ENCODE measurements at places on chromosomes 2 and 18. TPM values are rescaled to one million over a fixed set of nuclear protein-coding genes. Genes with fewer than 3 reads are reported as not detected.

GRCh38 chr2:109645412-109646184 is 31.4 kb downstream of the SOWAHC start:
- no peak overlapping the region for H3K4me3 ChIP-seq
- H3K27ac ChIP-seq, result no peak overlapping the region
- H3K36me3 ChIP-seq, result no peaks in the 10 kb centered on the region
- peaks cover 8% of the 10 kb centered on the region for H3K4me1 ChIP-seq

GRCh38 chr2:173271825-173272224 is 82.8 kb upstream of the CDCA7 start:
- no peak for DNase-seq
- H3K27me3 ChIP-seq, result no peaks in the 10 kb centered on the region
- no peaks in the 10 kb centered on the region for H3K4me1 ChIP-seq
- H3K27ac ChIP-seq, result no peak overlapping the region

Gene PROM2
- 0.68 TPM for total RNA-seq

GRCh38 chr2:237178396-237178795 is 92.7 kb downstream of the COPS8 start:
- no peaks in the 10 kb centered on the region for H3K27me3 ChIP-seq
- peaks cover 70% of the 10 kb centered on the region for H3K4me1 ChIP-seq
- peaks cover 10% of the 10 kb centered on the region for H3K36me3 ChIP-seq
- H3K4me3 ChIP-seq, result peak overlapping the region; percentile 55
- peak overlapping the region; percentile 84 for H3K27ac ChIP-seq

- peak; percentile 16 for DNase-seq
- H3K27me3 ChIP-seq, result peaks cover 3% of the 10 kb centered on the region
- peak overlapping the region; percentile 98 for H3K27ac ChIP-seq
- H3K4me1 ChIP-seq, result peaks cover 36% of the 10 kb centered on the region
Observed at GRCh38 chr18:35344736-35345459, 678 bp upstream of the ZNF24 start.

Gene GAL3ST2
- total RNA-seq, result not detected

Gene VWC2L
- total RNA-seq, result not detected

Gene LRP2
- not detected for total RNA-seq

- DNase-seq, result peak; percentile 14
- no peak overlapping the region for H3K27ac ChIP-seq
- peaks cover 42% of the 10 kb centered on the region for H3K36me3 ChIP-seq
- no peak overlapping the region for H3K4me3 ChIP-seq
- H3K4me1 ChIP-seq, result no peaks in the 10 kb centered on the region
Observed at GRCh38 chr2:71348302-71348701, 16.7 kb downstream of the ZNF638 start.

DNA sequence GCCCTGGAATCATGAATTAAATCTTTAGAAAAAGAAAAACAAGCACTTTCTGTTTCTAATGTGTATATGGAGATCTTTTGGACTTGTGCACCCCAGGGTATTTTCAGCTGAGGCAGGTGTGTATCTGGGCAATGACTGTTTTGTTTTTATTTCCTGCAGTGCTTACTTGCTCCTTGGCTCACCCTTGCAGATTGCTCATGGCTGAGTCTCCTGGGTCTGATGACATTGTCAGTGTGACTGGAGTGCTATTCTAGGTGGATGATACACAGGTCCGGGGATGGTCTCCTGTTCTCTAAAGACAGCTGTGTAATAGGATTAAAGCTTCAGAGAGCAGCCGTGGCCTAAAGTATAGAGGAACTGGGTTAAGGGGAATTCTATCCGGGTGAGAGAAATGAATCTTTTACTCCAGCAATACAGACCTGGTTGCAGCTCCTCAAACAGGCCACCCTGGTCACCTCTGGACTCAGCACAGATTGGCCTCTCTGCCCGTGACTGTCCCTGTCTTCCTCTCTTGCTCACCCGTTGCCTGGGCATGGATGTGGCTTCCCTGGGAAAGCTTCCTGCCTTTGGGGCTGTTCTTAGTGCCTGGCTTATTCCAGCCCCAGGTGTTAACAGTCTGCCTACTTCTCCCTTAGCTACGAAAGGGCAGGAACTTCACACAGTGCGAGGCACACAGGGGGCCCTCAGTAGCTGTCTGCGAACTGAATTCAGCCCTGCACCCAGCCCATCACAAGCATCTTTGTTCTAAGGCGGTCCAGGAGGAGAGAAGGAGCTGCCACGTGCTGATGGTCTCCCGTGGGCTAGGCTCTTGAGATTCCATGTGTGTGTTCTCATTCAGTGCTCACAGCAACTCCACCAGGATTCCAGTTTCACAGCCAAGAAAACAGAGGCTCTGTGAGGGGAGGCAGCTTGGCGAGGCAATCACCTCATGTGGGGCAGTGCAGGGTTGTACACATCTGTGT is 84.3 kb downstream of the ACOXL start:
- H3K4me1 ChIP-seq, result peaks cover 4% of the 10 kb centered on the region
- H3K4me3 ChIP-seq, result no peak overlapping the region
- DNase-seq, result no peak
- no peak overlapping the region for H3K27ac ChIP-seq
- peaks cover 35% of the 10 kb centered on the region for H3K27me3 ChIP-seq

DNA sequence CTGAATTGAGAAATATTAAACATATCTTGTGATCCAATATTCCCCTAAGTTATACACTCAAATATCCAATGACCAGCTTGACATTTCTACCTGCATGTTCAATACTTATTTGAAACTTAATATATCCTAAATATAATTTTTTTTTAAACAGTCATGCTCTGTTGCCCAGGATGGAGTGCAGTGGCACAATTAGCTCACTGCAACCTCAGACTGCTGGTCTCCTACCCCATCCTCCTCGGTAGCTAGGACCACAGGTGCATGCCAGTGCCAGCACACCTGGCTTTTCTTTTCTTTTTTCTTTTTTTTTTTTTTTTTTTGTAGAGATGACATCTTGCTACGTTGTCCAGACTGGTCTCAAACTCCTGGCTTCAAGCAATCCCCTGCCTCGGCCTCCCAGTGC is 4.2 kb downstream of the KYNU start:
- no peak for DNase-seq
- H3K27ac ChIP-seq, result no peak overlapping the region
- no peak overlapping the region for H3K4me3 ChIP-seq
- H3K27me3 ChIP-seq, result no peaks in the 10 kb centered on the region
- H3K36me3 ChIP-seq, result peaks cover 4% of the 10 kb centered on the region

Gene SFT2D3
- total RNA-seq, result 3.1 TPM

DNA sequence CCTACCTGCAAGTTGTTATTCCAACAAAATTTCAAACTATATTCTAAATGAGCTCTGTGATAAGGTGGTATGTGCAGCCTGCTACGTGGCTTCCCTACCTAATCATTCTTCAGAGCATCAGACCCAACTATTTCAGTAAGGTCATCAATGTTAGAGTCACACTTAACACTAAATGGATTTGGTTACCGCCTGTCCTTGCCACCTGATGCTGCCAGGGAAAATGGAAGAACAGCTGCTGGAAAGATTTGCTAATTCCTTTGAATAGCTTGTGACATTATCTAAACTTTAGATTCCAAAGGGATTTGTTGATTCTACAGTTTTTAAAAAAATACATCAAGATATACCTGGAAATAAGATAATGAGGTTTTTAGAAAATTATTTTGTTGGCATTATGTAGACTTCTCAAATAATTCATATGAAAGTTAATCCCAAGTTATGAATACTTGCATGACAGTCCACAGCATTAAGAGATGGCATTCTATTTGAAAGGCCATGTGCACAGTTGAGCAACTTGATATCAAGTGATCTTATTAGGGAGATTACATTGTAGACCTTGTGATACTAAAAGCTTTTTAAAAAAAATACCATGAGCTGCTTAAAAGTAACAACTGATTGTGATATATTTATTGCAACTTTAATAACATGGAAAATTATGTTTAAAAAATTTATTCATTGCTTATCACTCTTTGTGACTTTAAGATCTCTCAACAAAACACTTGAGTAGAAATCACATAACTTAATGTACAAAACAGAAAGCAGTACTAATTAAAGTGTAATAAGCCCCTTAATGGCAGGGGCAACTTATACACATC is 98.3 kb upstream of the UGP2 start:
- peaks cover 9% of the 10 kb centered on the region for H3K36me3 ChIP-seq
- DNase-seq, result no peak
- H3K4me1 ChIP-seq, result peaks cover 48% of the 10 kb centered on the region
- no peak overlapping the region for H3K4me3 ChIP-seq
- H3K27ac ChIP-seq, result no peak overlapping the region
- no peaks in the 10 kb centered on the region for H3K27me3 ChIP-seq

- H3K27ac ChIP-seq, result peak overlapping the region; percentile 85
- peaks cover 52% of the 10 kb centered on the region for H3K4me1 ChIP-seq
- H3K27me3 ChIP-seq, result no peaks in the 10 kb centered on the region
Observed at GRCh38 chr18:68837665-68838451, 40.0 kb downstream of the CCDC102B start.

DNA sequence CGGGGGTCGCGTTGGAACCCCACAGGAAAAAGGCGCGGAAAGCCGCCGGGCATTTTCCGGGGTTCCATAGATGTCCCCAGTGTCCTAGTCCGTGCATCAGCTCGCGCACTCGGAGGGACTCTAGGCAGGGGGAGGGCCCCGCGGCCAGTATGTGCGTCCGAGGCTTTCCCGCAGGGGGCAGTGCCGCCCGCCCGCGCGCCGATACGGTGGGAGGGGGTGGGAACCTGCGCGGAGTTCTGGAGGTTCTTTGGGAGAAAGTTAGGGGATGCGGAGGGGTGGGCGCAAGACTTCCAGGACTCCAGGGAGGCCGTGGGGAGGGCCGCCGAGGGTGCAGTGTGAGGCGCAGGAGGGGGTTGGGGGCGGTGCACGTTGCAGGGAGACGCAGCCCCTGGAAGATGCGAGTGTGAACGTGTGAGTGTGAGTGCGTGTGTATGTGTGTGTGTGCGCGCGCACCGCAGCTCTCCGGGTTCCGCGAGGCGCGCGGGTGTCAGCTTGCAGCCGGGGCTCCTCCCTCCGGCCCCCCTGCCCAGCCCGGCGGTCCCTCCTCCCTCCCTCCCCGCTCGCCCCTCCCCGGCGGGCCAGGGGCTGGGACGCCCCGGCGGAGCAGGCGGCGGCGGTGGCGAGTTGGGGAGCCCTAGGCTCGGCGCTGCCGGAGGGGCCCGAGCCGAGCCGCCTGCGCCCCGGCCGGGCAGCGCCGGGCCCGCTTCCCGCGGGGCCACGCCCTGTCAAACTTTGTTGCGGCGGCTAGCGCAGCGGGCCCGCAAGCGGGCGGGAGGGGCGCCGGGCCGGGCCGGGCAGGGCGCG is at the start of gene TCF7L1:
Gene TCF7L1, plus strand, starts transcription at position 559 of the 804 bp plus-strand sequence. CDS start 293 bp downstream, outside the sequence.
- peak; percentile 71 for DNase-seq
- H3K27me3 ChIP-seq, result no peaks in the 10 kb centered on the region
- H3K27ac ChIP-seq, result no peak within 1 kb of the TSS
- no peaks in the 10 kb centered on the region for H3K36me3 ChIP-seq
- peaks cover 10% of the 10 kb centered on the region for H3K4me1 ChIP-seq

DNA sequence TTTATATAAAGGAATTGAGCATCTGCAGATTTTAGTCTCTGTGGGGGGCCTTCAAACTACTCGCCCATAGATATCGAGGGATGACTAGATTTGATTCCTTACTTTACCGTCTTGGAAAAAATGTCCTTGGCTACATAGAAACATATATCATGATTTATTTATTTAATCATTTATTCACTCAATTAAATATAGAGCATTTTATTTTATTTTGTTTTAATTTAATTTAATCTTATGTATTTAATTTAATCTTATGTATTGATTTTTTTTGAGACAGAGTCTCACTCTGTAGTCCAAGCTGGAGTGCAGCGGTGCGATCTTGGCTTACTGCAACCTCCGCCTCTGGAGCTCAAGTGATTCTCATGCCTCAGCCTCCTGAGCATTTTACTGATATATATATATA is 105.4 kb downstream of the SCN9A start:
- peaks cover 34% of the 10 kb centered on the region for H3K36me3 ChIP-seq
- H3K27ac ChIP-seq, result no peak overlapping the region
- H3K4me3 ChIP-seq, result no peak overlapping the region
- H3K27me3 ChIP-seq, result no peaks in the 10 kb centered on the region
- peaks cover 14% of the 10 kb centered on the region for H3K4me1 ChIP-seq
- no peak for DNase-seq

Gene CAPG
- 44.9 TPM for total RNA-seq

Gene GAREM2
- not detected for total RNA-seq

DNA sequence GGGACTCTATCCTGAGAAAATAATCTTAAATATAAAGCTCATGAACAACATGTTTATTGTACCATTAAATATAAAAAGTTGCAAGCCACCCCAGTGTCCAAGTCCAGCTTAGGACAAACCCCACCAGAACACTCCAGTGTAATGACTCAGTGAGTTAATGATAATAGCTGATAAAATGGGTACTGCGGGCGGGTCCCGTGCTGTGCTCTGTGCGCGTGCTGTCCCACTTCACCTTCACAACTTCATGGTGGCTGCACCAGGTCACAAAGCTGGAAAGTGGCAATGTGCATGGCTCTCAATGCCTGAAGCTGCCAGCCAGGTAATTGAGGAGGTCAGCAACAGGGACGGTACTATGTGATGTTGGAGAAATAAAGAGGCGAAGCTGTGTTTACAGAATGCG is 18.6 kb downstream of the DGKD start:
- H3K27ac ChIP-seq, result no peak overlapping the region
- DNase-seq, result no peak
- H3K4me3 ChIP-seq, result no peak overlapping the region
- H3K27me3 ChIP-seq, result no peaks in the 10 kb centered on the region
- H3K36me3 ChIP-seq, result peaks cover 5% of the 10 kb centered on the region

DNA sequence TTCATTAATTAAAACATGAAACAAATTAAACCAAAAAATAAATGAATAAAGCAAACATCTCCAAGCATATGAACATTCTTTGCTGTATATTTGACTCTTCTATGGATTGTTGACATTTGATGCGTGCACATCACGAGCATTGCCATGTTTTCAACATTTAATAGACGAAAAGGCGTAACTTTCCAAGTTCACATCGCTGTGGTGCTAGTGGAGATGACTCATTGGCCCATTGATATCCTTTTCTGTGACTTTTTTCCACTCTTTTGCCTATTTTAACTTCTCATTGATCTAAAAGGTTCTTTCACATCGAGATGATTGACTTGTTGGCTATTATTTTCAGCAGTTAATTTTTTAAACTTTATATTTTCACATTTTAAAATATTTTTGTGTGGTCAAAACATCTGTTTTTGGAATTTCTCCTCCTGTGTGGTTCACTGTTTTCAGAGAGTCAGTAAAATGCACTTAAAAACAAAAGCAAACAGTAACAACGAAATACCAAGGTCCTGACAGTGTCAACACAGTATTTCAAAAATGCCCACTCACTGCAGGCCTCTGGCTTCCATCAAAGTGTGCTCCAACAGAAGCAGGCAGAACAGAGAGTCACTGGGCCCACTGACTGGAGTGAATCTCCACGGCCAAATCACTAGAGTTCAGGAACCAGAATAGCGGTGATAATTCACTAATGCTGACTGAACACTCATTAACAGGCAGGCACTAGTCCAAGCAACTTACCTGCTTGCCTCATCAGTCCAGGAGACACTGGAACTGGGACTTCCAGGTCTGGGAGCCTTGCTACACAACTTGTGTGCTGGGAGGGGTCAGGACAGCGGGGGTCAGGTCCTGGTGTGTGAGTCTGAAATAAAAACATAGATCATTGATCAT is 372.2 kb upstream of the SMIM21 start:
- DNase-seq, result no peak
- no peak overlapping the region for H3K27ac ChIP-seq
- no peak overlapping the region for H3K4me3 ChIP-seq
- H3K27me3 ChIP-seq, result no peaks in the 10 kb centered on the region
